ENCODE measurements at places on chromosomes 16 and 17.

- DNase-seq: no peak
These were observed 46.9 kb downstream of the TUBD1 start for GRCh38 chr17:59845595-59846393.

GRCh38 chr16:81374550-81374949 is 59.8 kb downstream of the GAN start:
- no peak for DNase-seq

DNA sequence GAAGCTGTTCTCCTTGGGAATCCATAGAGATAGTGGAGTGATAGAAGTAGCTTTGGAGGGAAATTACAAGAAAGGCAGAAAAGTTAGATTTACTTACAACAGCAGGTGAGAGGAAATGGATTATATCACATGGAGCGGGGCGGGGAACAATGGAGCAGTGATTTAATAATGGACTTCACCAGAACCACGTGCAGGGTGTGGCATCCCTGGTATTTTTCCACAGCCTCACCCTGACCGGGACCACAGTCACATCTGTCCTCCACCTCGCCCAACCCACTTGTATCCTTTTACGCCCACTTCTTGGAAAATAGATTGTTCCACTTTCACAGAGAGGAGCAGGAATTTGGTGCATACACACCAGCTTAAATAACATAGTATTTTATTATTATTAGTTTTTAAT is 15.9 kb upstream of the CYB5B start:
- DNase-seq: no peak

DNA sequence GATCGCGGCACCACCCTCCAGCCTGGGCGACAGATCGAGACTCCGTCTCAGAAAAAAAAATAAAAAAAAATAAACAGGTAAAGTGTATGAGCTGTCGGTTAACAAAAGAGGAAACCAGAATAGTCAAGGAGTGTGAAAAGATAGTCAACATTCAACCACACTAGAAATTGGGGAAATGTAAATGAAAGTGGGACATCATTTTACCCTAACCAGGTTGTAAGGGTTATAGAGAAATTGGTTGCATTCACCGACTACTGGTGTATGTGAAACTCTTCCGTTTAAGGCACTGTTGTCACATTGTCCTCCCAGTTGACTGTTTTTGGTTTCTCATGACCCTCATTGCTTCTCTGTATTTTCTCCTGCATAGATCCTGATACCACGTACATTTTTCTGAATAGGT is 62.8 kb downstream of the RABEP1 start:
- DNase-seq: no peak

DNA sequence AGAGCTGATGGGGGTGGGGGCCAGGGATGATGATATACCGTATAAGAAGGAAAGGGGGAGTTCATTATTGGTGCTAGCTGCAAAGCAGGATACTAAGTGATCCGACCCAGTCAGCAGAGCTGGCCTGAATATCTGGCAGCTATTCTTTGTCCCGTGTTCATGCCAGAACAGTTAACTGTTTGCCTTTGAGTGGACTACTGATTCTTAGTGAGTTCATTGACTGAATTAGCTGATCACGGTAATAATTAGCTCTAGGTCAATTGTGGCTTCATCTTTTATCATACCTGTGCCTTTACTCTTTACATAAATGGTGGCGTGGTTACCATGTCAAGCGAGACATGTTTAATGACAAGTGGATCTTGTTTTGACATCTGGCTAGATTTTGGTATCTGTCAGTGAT is 5.3 kb downstream of the KPNB1 start:
- no peak for DNase-seq

DNA sequence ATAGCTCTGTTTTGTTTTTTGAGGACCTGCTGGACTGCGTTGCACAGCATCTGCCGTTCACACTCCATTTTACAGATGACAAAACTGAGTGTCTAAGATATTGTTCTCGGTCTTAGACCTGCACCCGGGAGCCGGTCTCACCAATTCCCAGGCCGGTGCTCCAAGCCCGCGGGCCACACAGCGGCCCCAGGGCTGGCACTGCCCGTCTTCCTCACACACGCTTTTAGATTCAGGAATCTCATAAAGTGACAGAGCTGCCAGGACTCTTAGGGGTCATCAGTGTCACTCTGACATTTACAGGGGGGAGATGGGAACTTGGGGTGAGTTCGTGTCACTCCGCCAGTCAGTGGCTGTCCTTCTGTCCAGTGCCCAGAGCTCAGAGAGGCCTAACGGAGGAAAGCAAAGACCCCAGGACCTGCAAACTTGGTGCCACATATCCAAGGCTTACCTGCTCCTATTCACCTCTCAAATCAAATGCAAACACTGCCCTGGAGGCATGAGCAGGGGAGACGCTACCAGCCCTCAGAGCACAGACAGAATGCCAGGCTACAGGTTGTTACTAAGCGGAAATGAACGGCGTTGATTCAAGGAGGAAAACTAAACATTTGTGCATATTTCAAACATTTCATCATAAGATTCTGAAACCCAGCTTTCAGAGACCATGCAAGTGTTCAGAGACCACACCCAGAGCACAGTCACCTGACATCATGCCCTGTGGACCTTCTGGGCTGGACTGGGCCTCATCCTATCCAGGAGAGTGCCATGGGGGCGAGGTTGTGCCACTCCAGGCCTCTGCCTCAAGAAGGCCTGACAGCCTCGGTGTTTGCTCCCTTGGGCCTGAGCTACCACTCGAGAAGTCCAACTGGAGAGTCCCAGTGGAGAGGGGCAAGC is 29.5 kb downstream of the TNFRSF13B start:
- no peak for DNase-seq

DNA sequence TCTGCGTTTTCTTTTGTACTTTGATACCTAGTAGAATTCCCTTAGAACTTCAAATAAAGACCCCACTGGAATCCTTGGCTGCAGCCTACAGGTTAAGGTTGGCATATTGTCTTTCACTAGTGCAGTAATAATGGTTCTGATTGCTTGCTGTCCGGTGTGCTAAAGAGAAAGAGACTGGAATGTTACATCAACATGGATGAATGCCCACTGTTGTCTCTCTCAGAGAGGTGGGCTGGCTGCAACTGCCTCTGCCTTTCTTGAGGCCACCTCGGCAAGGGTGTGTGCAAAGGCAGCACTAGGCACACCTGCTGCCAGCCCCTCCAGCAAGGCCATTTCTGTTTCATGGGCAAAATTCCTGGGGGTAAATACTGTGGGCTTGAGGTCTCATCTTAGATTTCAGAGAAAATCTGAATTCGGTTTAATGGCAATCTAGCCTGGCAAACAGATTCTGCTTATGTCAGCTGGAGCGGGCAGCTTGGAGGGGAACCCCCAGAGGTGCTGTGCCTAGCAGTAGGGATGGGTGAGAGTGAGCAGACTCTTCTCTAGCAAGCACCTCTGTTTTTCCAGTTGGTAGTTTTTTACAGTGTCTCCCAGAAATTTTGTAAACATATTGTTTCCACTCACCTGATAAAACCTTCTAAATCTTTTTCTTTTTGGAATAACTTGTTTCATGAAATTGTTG is 54.0 kb downstream of the MRTFB start:
- no peak for DNase-seq

All from NCI-H187 treated with DMSO at 0.1 percent for 48 hours (cell line).